Thoracic aorta (tissue), 2 donors: ENCODE measurements at places on chromosomes 16 and 17.

DNA sequence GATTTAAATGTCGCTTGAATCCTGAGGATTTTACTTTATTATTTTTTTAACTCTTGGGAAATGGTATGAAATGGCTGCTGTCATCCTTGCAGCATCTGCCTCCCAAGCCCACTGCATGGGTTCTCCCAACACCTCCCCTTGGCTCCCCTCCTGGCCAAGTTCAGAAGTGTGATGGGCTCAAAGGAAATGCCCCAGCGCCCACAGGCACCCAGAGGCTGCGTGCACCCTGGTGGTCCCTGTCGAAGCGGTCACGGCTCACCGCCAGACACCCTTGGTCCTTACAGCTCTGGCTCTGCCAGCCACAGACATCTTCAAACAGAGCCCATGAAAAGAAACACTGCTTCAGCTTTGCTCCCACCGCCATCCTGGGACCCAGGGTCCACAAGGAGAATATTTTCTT lies 334.7 kb downstream of the SOX9 start:
- H3K36me3 ChIP-seq = no peaks in the 10 kb centered on the region
- H3K4me3 ChIP-seq = no peak overlapping the region
- H3K27ac ChIP-seq = no peak overlapping the region
- H3K27me3 ChIP-seq = no peaks in the 10 kb centered on the region

GRCh38 chr17:10089196-10089804 lies 109.1 kb downstream of the GAS7 start:
- no peaks in the 10 kb centered on the region for H3K36me3 ChIP-seq
- H3K27ac ChIP-seq = no peak overlapping the region
- H3K27me3 ChIP-seq = no peaks in the 10 kb centered on the region
- peaks cover 7% of the 10 kb centered on the region for H3K4me1 ChIP-seq

DNA sequence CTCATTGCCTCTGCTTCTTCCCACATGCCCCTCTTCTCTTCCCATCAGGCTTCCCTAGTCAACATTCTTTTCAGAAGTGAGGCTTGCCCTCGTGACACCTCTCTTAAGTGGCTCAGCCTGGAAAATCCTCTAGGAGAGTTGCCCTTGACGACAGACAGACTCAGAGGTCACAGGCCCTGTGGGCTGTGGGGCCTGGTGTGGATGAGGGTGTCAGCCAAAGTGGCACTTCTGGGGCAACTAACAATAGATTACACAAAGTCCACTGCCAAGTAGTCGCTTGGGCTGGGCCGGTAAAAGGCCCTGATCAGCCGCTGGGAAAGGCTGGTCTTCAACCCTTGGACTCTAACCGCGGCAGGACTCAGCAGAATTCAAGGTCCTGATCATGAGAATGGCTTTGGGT lies 33.7 kb upstream of the METTL16 start:
- no peak for DNase-seq
- no peak overlapping the region for H3K27ac ChIP-seq
- no peaks in the 10 kb centered on the region for H3K27me3 ChIP-seq
- no peaks in the 10 kb centered on the region for H3K4me1 ChIP-seq
- no peak overlapping the region for H3K4me3 ChIP-seq
- H3K36me3 ChIP-seq = no peaks in the 10 kb centered on the region

DNA sequence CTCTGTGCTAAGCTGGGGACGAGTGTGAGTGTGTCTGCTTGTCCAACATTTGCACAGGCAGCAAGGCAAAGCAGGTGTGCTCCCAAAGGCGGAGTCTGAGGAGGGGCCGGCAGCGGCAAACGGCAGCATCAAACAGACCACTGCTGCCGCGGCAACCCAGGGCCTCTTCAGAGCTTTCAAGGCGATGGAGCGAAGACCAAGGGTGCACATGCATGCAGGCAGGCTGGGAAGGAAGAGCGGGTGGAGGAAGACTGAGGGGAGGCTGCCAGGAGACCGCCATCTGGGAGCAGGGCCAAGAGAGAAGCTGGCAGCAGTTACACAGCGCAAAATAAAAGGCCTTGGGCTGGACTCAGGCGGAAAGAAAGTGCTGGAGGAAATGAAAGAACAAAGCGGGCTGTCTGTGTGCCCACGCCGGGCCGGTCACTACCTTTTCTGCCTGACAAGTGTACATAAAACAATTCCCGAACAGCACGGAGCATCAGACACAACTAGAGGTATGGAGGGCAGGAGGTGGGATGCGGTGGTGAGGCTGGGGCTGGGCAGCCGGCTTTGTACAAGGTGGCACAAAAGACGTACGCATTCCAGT lies 8.5 kb downstream of the TIMM22 start:
- DNase-seq = no peak
- no peaks in the 10 kb centered on the region for H3K27me3 ChIP-seq
- H3K27ac ChIP-seq = peak overlapping the region; percentile 75
- H3K4me1 ChIP-seq = peaks cover 74% of the 10 kb centered on the region
- H3K36me3 ChIP-seq = peaks cover 24% of the 10 kb centered on the region
- H3K4me3 ChIP-seq = peak overlapping the region; percentile 39

DNA sequence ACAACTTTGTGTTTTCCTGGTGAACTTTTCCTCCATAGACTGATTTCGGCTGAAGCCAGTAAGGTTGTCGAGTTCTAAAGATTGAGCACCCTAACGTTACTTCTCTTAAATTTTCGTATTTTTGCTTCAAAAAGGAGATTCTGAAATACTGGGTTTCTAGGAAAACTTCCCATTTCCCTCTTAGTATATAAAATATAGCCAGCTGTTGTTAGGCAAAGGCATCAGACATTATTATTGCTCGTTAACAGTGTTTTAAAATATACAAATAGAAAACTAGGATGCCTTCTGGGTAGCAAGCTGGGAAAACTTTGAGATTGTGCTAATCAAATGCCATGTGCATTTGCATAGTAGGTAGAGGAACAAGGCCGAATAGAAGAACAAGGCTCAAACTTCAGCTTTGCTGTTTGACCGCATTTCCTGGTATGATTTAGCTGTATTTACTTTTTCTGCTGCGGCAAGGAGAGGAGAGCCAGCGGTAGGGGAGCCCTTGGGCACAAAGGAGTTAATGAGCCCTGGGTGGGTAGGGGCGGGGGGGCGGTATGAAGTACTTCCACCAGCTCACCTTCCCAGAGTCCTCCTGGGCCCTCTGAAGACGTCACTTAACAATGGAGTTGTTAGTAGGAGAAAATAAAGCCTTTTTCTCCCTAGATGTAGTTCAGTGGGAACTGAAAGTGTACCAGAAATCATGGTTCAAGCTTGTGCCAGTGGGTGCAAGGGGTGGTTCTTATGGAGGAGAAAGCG lies 151.9 kb downstream of the MSI2 start:
- H3K36me3 ChIP-seq = no peaks in the 10 kb centered on the region
- no peak for DNase-seq
- no peaks in the 10 kb centered on the region for H3K27me3 ChIP-seq
- no peak overlapping the region for H3K27ac ChIP-seq
- peaks cover 24% of the 10 kb centered on the region for H3K4me1 ChIP-seq

GRCh38 chr17:21482189-21482865 lies 106.2 kb downstream of the KCNJ12 start:
- no peaks in the 10 kb centered on the region for H3K27me3 ChIP-seq
- no peaks in the 10 kb centered on the region for H3K36me3 ChIP-seq
- H3K27ac ChIP-seq = no peak overlapping the region
- no peaks in the 10 kb centered on the region for H3K4me1 ChIP-seq
